ENCODE measurements at places on chromosomes 2 and 18.

DNA sequence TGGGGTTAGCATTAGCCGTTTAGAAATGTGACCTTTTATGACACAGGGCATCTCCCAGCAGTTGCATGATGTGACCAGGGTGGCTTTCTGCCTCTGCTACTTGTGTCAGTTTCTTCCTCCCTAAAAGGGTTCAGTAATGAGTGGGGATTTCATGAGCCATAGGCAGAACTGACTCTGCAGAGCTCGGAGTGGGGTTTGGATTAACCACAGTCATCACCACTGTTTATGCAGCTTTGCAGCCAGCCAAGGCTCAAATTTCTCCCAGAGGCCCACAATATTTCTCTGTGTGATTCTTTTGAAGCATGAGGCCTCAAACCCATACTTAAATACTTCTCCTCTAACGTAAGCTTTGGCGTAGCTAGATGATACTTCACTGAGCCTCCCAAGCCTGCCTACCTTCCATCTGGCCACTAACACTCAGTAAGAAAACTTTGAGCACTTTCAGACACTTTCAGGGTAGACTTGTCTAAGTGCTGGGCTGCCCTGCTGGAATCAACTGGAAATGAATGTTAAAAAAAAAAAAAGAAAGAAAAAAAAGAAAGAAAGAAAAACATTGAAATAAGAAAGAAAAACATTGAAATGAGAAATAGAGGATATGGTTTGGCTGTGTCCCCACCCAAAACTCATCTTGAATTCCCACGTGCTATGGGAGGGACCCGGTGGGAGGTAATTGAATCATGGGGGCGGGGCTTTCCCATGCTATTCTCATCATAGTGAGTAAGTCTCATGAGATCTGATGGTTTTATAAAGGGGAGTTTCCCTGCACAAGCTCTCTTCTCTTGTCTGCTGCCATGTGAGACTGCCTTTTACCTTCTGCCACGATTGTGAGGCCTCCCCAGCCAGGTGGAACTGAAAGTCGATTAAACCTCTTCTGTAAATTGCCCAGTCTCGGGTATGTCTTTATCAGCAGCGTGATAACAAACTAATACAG, 11.5 kb upstream of the LAPTM4A start:
- no peak for DNase-seq

GRCh38 chr2:150900913-150901312, 360.8 kb downstream of the RBM43 start:
- DNase-seq = no peak

DNA sequence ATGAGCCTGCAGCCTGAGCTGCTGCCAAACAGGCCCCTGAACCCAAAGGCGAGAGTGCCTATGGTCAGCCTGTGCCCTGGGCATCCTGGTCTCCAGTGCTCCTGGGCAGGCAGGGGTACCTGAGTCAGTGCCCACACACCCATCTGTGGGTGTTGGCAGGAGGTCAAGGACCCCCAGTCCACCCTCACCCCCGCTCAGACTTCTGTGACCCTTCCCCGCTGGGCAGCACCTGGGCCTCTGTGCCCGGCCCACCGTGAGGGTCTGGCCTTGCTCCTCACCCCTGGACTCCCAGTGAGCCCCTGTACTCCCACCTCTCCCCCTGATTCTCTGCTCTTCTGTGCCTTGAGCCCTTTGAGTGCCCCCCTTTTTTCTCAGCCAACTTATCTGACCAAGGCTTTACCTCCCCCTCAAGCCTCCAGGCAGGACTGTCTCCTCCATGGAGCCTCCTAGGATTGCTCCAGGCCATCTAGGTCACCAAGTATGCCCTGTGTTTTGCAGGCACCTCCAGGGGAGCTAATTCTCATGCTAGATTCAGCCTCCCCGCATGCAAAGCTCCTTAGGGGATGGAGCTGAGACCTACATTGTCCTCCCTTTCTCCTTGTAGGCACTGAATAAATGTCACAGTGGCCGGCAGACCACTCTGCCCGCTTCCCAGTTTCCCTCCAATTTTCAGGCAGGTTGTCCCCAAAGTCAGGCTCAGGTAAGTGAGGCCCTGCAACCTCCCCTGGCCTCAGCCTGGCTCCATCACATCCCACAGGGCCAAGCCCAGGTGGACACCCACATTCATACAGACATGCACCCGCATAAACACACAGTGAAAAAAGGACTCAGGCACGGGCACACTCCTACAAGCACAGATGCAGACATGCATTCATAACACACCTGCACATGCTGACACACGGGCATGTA, 21.9 kb upstream of the PTMA start:
- DNase-seq = no peak

DNA sequence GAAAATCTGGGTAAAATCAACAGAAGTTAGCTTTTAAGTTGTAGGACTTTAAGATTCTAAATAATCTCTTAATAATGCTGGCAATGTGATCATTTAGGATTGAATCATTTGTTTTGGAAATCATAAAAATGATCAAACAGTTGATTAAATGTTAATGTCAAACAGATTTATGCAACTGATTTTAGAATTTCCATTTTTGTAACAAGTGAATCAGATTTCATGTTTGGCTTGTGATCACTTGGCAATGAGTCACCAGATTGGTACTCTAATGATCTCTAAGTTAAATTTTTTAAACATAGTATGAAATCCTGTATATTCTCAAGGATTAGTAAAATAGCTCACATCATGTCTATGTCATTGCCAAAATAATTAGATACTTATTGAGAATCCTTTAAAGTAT, 50.1 kb upstream of the UNC80 start:
- DNase-seq = no peak

DNA sequence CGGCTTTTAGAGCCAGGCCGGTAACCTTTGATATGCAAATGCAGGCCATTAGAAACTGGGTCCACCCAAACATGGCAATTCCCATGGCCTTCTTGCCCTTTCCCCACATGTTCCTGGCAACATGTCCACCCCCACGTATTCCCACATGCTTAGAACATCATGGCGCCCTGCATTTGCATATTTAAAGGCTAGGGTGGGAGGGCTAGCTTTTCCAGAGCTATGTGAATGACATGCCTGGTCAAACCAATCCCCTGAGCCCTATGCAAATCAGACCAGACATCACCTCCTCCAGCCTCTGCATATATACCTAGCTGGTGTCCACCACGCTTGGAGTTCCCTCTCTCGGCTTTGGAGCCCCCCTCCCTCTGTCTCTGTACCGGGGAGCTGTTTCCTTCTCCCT, 481.9 kb downstream of the CDH2 start:
- no peak for DNase-seq

GRCh38 chr18:78875016-78875777, 104.4 kb upstream of the SALL3 start:
- no peak for DNase-seq

GRCh38 chr18:24160086-24160485, 21.2 kb downstream of the CABYR start:
- no peak for DNase-seq

- no peak for DNase-seq
These were observed 110.6 kb upstream of the ATP8B1 start for GRCh38 chr18:57913686-57914085.

GRCh38 chr2:240231838-240232244, 91.4 kb upstream of the OTOS start:
- DNase-seq = no peak

DNA sequence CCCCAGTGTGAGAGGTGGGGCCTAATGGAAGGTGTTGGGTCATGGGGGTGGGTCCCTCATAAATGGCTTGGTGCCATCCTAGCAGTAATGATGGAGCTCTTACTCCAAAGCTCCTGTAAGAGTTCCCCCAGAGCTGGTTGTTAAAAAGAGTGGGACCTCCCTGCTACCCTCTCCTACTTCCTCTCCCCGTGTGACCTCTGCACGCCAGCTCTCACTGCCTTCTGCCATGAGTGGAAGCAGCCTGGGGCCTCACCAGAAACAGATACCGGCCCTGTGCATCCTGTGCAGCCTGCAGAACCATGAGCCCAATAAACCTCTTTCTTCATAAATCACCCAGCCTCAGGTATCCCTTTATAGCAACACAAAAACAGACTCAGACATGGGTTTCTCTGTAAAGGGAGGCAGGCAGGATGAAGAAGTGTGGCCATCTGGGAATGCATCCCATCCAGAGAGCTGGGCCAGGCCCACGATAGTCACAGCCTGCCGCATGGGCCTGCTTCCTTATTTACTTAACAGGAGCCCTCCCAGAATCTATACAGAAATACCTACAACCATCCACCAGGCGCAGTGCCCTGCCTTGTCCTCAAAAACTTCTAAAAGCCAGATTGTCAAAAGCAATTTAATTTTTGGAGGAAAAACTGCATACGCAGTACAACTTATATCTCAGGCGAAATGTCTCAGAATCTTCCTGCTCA, 7.5 kb downstream of the PRLH start:
- no peak for DNase-seq

GRCh38 chr18:31686986-31687928, 2.9 kb upstream of the B4GALT6 start:
- no peak for DNase-seq

- no peak for DNase-seq
These were observed 76.6 kb downstream of the CLIP4 start for GRCh38 chr2:29191817-29192216.

DNA sequence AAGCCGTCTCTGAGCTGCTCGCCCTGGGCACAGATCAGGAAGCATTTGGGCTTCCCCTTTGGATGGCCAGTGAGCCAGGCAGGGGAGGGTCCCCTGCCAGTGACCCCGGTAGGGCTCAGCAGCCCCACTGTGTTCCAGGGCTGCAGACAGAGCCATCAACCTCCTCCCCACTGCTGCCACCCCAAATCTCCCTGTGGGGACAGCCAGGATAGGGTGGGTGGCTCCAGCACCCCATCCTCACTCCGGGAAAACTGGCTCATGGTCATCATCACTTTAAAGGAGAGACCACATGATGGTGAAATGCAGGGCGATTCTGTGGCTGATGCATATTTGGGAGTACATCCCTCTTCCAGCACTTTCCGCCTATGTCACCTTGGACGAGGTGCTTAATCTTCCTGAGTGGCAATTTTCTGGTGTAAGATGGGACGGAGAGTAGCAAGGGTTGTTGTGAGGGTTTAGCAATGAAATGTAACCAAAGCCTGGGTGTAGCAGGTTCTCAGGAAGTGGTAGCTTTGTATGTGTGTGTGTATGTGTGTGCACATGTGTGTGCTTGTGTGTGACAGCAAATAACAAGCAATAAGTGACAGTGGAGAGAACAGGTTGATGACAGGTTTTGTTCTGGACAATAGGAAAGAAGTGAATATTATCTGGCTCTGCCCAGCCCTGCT, 61.8 kb downstream of the ACAA2 start:
- DNase-seq = no peak

DNA sequence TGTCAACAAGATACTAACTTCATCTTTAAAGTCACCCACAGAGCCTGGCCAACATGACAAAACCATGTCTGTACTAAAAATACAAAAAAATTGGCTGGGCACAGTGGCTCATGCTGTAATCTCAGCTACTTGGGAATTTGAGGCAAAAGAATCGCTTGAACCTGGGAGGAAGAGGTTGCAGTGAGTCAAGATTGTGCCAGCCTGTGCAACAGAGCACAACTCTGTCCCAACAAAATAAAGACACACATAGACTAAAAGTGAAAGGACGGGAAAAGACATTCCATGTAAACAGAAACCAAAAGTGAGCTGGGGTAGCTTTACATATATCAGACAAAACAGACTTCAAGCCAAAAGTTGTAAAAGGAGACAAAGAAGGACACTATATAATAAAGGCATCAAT, 34.8 kb downstream of the USP34 start:
- no peak for DNase-seq

GRCh38 chr18:25553631-25554263, 201.8 kb upstream of the ZNF521 start:
- DNase-seq = no peak

DNA sequence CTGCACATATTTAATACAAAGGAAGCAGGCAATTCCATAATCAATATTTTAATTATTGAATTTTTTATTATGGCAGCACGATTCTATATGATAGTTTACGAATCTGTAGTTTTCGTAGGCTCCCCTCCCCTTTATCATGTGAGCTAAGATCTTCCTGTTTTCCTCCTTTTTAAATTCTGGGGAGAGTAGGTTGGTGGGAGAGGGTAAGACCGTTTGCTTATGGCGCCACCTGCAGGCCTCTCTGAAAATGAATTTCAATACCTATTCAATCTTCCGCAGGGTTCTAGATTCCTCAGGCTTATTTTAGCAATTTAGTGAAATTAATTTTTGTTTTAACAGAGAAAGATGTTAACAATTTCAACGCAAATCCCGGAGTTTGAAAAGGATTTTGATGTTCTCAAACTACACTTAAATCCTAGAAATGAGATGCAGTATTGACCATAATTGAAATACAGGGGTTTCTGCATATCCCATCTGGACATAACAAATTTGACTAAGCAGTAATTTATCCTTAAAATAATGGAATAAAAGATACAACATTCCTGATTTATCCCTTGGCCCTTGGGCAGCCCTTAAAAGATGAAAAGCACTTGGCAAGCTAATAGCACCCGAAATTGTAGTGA, 12.8 kb upstream of the GBX2 start:
- DNase-seq = no peak

DNA sequence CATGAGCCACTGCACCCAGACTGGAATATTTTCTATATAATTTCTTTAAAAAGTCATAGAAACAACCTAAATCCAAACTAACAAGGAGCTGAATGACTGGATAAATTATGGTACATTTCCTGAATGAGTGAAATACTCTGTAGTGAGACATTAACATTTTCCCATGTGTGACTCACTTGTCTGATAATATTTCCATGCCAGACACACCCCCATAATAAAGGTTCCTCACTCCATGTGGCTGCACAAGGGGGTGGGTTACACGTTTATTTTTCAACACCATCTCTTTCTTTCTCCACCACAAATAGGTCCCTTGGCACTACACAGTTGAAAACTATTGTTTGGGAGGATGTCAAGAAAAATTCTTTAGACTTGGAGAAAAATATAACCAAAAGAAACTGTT, 266.3 kb upstream of the LYPD1 start:
- no peak for DNase-seq

GRCh38 chr18:34637094-34637801, 72.8 kb upstream of the DTNA start:
- no peak for DNase-seq

GRCh38 chr2:231012463-231012862, 16.5 kb downstream of the SPATA3 start:
- DNase-seq = no peak

DNA sequence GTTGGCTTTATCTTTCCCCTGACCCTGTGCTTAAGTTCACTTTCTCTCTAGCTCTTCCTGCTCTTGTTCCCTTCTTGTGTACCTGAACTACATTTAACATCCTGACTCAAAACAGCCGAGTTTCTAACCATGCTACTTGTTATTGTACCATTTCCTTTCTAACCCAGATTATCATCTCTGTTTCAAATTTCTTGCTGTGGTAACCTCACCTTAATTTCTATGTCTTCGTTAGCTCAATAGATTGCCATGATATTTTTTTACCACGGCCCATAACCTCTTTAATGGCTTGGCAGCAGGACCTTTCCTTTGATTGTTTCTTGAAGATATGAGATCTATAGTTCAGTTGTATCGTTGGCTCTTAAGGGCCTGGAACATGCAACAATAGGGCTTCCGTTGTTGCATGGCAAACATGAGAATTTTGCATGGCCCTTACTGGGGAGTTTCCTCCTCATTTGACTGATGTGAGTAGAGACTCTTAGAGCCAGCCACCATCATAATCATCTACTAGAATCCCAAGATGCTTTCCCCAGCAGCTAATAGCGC, 11.1 kb downstream of the CFAP36 start:
- DNase-seq = no peak

GRCh38 chr2:236219411-236219810, 44.8 kb downstream of the ASB18 start:
- DNase-seq = no peak

All from stimulated activated CD4-positive, alpha-beta T cell treated with anti-CD3 and anti-CD28 coated beads, Interleukin-1b, Interleukin-23, amount 100 ng/mL, for 24 hours (primary cell).